NCI-H510A treated with DMSO at 0.1 percent for 48 hours (cell line): ENCODE measurements at places on chromosomes 16 and 17.
A peak's percentile ranks its signal among the peaks of the same experiment; 100 is the strongest.

- no peak for DNase-seq
Observed at GRCh38 chr17:82959990-82960418, 119.4 kb upstream of the METRNL start.

DNA sequence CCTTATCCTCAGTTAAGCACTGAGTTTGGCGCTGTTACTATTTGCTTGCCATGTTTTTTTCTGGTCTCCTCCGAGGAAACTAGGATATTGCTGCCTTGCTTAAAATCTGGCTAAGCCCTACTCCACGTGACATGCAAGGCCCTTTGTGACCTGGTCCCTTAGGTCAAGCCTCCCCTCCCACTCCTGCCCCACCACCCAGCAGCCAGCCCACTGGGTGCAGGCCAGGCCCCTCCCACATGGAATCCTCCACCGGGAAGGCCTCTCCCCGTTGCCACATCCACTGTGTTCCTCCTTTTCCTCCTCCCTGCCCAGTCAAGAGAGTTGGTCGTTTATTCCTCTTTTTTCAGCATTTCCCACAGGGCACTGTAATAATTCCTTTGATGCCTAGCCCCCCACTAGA is 16.2 kb downstream of the PSMD3 start:
- DNase-seq, result no peak

DNA sequence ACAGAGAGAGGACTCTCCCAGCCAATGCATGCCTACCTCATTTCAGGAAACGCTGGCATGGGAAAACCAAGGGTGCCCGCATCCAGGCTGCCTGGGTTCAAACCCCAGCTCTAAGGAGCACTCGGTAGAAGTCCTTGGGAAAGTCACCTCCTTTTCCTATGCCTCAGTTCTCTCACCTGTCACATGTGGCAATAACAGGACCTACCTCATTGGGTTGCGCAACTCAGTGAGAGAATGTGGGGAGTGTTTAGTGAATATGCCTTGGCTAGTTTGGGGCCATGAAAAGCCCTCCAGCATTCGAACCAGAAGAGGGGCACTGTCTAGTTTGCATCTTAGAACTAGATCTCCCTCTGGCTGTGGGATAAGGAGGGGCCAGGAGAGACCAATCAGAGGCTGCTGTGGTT is 9.0 kb upstream of the NXPH3 start:
- DNase-seq, result no peak

DNA sequence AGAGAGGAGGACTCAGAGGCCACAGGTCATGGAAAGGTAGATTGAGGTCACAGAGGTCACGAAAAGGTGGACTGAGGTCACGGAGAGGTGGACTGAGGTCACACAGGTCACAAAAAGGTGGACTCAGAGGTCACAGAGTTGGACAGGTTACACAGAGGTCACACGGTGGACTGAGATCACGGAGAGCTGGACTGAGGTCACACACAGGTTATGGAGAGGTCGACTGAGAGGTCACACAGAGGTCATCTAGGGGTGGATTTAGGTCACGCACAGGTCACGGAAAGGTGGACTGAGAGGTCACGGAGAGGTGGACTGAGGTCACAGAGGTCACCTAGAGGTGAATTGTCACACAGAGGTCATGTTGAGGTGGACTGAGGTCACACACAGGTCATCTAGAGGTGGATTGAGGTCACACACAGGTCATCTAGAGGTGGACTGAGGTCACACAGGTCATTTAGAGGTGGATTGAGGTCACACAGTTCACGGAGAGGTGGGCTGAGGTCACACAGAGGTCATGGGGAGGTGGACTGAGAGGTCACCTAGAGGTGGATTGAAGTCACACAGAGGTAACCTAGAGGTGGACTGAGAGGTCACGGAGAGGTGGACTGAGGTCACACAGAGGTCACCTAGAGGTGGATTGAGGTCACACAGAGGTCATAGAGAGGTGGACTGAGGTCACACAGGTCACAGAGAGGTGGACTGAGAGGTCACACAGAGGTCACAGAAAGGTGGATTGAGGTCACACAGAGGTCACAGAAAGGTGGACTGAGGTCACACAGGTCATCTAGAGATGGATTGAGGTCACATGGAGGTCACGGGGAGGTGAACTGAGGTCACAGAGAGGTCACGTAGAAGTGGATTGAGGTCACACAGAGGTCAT is 26.7 kb upstream of the JPT2 start:
- DNase-seq, result no peak

DNA sequence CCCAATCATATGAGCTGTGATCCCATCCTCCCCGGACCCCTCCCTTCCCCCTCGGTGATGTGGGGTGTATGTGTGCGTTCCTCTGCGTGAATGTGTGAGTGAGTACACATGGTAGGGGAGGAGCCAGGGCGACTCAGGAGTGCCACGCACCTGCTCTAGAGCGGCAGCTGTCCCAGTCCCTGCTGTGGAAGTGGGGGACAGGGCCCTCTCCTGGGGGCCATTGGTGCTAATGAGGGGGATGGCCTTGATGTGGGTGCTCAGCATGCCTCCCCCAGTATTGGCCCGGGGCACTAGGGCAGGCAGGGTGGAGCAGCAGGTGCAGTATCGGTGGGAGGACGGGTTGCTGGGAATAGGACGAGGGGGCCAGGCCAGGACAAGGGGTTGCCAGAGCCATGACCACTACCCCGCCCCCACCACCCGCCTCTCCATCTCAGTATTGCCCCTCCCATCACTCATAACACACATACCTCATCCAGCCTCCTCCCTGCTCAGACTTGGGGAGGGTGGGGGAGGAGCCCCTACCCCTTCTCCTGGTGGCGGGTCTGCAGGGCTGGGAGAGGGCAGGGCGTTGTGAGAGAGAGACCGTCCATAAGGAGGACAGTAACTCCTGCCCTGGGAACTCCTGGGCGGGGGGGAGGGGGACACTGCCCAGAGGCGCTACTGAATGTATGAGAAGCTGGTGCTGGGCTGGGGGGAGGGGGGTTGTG is 8.5 kb downstream of the NR1D1 start:
- DNase-seq, result peak; percentile 56
